ENCODE measurements at places on chromosomes 6 and 20.

DNA sequence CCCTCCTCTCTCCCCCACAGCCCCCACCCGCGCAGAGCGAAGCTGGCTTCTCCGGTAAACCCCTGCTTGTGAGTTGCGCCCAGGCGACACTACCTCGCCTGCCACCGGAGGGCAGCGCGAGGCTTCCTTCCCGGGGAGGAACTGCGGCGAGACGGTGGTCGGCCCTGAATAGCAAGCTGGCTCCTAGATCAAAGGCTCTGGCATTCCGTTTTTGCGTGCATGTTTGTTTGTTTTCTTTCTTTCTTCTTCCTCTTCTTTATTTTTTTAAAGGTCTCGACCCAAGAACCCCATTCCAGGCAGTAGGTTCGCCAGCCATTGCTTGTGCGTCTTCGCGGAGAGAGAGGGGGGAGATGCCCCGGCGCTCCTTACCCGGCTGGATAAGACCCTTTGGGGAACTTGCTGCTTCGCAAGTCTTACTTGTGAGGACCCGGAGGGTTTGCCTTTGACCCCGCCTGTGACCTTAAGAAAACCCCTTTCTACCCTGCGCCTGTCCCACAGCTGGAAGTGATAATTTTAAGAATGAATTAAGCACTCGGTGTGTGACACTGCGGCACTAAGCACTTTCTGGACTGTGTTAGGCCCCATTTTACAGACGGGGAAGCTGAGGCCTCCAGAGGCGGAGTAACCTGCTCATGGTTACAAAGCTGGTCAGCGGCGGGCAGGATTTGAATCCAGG, 92.7 kb upstream of the SIRPA start:
- peak; percentile 12 for DNase-seq

- no peak for DNase-seq
Measured at GRCh38 chr6:86016077-86016476, 373.4 kb upstream of the SYNCRIP start.

DNA sequence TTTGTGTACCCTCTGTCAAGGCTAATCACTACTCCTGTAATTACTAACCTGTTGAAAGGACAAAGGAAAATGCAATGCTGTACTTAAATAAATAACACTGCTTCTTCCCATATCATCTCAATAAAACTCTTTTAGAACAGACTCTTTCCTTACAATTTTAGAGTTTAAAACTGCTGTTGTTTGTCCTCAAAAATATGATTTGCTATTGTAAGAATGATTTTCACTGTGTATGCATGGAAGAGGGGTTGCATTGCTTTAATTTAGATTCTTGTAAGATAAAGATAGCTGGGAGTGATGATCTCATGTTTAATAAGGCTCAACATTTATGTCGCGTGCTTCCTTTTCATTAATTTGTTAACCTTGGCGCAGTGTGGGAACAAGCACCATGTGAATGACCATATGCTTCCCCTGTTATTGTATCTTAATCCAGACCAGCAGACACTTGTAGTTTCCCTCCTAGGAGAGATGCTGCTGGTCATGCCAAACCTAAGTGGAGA, 89.8 kb upstream of the ATXN1 start:
- DNase-seq: no peak

GRCh38 chr20:53186635-53187034, 214.5 kb downstream of the TSHZ2 start:
- DNase-seq: no peak

DNA sequence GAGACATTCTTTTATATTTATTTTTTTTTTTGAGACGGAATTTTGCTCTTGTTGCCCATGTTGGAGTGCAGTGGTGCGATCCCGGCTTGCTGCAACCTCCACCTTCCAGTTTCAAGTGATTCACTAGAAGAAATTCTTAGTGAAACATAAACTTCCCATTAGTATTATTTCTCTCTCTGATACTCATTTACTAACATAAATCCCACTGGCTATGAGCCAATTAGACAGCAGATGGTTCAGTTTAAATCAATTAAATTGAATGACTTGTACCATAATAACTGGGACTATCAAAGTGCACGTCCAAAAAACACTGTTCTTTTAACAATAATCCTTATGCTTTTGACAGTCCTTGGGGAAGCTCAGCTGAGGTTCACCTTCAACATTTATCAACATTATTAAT, 111.2 kb upstream of the PTCHD4 start:
- DNase-seq: no peak

- DNase-seq: no peak
Measured at GRCh38 chr6:30887901-30888815, 3.8 kb downstream of the DDR1 start.

DNA sequence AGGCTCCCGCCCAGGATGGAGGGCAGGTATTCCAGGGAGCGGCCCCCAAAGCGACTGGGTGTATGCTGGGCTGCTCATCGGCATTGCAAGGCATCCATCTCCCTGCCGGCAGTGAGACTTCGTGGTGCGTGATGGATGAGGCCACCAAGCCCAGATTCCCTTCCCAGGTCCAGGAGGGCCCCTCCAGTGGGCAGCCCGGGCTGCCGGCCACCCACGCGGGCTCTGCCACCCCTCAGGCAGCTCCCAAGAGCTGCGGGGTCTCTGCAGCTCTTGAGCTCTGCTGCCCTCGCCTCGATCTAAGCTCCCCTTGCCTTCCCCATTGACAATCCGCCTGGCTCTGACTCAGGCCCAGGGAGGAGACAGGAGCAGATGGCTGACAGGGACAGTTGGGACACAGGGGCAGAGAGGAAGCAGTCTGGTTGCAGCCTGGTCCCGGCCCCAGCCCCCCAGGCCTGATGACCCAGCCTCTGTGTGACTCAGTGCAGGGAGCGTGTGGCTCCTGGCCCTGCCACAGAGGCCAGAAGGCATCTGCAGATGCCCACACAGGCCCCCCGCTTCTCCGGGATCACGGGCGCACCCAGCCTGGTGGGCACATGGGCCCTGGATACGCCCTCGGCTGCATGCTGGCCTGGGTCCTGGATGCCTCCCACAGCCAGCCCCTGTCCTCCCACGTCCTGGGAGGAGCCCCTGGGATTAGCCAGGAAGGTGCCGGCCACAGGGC, 33.0 kb downstream of the SLCO4A1 start:
- DNase-seq: no peak
